Heart right ventricle (tissue), 16 donors: ENCODE measurements at places on chromosomes 7 and 10.

GRCh38 chr7:118389629-118390028 is 165.1 kb downstream of the ANKRD7 start:
- DNase-seq: no peak

GRCh38 chr7:158811461-158811860 is 17.8 kb downstream of the ESYT2 start:
- DNase-seq: no peak

DNA sequence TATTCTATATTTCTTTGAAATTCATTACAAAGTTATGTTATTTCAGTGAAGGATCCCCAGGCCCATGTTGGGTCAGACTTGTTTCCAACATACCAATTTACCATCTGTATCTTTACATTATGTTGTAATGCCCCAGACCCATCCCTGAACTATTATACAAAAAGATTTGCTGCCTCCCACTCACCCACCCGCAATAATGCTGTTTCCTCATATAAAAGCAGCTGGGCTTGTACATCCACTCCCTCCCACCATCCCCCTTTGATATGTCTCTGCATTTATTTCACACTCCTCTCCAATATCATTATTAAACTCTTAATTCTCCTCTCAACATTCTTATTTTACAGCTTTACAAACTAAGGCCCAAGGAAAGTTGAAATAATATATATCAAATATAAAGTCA is 153.7 kb downstream of the DOCK4 start:
- DNase-seq: no peak

GRCh38 chr7:27148756-27149641 is 1.4 kb upstream of the HOXA6 start:
- no peak for DNase-seq

- no peak for DNase-seq
Measured at GRCh38 chr7:127755521-127755920, 103.5 kb downstream of the SND1 start.

DNA sequence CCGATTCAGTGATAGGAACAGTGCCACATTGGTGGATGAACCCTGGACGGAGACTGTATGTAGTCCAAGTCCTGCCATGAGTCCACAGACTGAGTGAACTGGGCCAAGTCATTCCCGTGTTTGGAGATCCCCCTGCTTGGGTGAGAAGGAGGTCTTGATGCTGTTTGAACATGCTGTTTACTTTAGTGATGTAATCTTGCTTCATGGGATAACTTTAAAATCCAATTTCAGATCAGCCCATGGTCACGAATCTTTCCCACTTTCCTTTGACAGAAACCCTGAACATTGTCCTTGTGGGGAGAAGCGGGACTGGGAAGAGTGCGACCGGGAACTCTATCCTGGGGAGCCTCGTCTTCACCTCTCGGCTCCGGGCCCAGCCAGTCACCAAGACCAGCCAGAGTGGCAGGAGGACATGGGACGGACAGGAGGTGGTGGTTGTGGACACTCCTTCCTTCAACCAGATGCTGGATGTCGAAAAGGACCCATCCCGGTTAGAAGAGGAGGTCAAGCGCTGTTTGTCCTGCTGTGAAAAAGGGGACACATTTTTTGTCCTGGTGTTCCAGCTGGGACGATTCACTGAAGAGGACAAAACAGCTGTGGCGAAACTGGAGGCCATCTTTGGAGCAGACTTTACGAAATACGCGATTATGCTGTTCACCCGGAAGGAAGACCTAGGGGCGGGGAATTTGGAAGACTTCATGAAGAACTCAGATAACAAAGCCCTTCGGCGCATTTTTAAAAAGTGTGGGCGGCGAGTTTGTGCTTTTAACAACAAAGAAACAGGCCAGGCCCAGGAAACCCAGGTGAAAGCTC is 26.6 kb downstream of the GIMAP8 start:
- no peak for DNase-seq

DNA sequence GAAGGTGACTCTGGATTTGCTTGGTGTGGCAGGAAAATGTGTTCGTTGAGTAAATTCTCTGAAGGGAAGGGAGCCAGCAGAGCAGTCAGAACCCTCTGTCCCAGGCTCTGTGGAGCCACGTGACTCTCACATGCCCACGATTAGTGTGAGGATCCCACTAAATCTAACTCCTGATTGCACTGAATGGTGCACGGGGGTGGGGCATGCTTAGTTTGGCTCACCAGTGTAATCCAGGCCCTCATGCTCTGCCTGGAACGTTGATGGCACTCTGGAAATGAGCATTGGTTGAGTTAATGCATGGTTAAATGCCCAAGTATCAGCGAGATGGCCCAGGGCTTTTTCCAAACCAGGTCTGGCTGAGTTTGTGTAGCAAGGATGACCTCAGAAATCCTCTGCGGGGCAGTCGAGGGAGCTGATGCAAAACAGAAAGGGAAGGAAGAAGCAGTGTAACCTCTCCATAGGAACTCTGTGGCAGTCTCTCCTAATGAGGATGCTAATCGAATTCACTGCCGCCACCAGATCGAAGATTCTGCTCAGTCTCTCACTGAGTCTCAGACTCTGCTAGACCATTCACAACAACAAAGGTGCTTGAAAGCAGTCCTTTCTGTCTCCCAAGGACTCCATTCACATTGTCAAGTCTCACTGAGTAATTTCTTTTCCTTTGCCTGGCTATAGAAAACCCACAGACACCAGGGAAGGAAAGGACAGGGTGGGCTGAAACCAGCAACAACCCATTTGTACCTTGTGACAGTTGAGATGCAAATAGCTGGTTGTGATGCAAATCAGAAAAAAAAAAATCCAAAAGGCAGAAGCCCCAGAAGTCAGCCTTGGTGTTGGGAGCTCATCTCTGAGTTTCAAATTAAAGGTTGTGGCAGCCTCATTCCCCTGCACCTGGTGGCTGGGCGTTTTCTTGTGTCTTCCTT is 98.1 kb downstream of the C10orf105 start:
- DNase-seq: no peak

GRCh38 chr10:97738616-97739015 is 1.7 kb downstream of the ZFYVE27 start:
- no peak for DNase-seq

- DNase-seq: no peak
Measured at GRCh38 chr7:158561659-158562058, 26.0 kb downstream of the PTPRN2 start.

DNA sequence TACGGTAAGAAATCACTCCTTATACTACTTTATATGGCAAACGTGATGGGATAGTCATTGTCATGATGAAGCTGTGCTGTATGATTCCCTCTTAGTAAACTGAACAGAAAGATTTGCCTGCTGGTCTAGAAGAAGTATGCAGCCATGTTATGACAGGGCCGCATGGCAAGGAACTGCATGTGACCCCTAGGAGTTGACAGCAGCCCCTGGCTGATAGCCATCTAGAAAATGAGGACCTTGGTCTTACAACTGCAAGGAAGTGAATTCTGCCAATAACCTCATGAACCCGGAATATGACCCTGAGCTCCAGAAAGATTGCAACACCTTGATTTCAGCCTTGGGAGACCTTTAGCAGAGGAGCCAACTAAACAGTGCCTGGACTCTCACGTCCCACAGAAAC is 193.3 kb downstream of the SEMA3E start:
- DNase-seq: no peak

- DNase-seq: no peak
Measured at GRCh38 chr7:74231232-74231590, 21.4 kb downstream of the LAT2 start.

GRCh38 chr7:121244120-121244870 is 84.5 kb upstream of the WNT16 start:
- DNase-seq: no peak

DNA sequence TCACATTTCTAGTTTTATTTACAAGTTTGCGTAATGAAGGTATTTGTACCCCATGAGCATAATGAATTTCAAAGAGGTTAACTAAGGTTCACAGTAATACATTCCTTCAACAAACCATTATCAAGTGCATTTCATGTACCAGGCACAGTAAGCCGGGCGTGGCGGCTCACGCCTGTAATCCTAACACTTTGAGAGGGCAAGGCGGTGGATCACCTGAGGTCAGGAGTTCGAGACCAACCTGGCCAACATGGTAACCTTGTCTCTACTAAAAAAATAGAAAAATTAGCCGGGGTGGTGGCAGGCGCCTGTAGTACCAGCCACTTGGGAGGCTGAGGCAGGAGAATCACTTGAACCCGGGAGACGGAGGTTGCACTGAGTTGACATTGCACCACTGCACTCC is 4.3 kb upstream of the EIF3A start:
- no peak for DNase-seq

GRCh38 chr7:142827951-142828500 is 26.9 kb upstream of the EPHB6 start:
- no peak for DNase-seq

DNA sequence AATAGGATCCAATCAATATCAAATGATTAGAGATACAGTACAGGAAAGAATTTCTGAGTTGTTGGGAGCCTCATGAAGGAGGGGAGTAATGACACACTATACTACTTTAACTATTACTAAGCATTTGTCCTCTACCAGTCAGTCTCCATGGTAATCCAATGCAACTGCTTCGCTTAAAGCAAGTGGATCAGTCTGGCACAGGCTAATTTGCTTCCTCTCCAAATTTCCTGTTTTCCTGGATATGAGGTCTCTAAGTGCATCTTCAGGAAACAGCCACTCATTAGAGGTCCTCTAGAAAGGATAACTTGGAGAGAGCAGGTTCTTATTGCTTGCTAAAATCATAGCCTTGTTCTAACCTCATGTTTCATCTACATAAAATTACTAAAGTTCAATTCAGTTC is 8.4 kb upstream of the SEPTIN7 start:
- DNase-seq: no peak

- no peak for DNase-seq
Measured at GRCh38 chr7:95874541-95875265, 102.3 kb downstream of the DYNC1I1 start.

DNA sequence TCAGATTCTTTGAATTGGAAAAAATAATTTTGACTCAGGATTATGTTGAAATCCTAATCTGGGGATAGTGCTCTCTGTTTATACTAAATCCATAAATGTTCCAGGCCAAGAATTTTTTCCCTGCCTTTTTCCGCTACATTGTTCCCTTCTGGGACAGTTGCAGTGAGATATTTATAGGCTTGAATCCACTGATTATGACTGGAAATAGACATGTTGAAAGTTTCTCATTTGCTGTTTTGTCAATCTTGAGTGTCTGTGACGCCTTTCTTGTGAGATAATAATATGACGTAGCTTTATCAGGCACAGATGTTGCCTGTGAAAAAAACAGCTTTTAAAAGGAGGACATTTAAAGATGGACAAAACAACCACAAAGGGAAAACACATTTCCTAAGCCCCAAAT is 155.9 kb downstream of the ARID5B start:
- no peak for DNase-seq

DNA sequence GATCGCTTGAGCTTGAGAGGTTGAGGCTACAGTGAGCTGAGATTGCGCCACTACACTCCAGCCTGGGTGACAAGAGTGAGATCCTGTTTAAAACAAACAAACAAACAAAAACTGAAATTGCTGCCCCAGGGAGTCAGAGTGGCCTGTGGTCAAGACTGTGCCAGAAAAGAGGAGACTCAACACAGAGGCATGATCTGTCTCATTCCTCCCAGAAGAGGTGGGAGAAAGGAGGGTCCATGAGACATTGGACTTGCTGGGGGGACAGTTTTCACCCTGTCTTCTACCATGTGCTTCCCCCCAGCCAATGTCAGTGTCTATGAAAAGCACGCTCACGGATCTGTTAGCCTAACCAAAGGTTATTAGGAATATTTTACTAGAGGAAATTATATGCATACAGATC is 3.2 kb downstream of the ZNF853 start:
- no peak for DNase-seq

DNA sequence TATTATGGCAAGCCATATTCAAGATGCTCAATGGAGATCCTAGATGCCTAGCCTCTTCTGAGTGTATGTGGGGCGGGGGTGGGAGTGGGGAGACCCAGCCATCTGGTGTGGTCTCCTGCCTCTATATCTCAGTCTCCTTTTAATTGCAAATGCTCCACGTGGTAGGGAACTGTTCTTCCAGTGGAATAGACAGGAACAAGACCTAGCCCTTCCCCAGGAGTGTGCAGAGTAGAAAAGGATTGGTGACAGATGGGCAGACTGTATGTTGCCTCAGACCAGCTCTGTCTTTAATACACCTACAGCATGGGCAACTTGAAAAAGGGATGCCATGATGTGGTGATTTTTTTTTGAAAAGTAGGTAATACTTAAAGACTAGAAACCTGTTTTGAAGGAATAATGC is 12.6 kb downstream of the CYP3A5 start:
- DNase-seq: no peak

- no peak for DNase-seq
Measured at GRCh38 chr10:15445006-15445390, 73.9 kb upstream of the FAM171A1 start.

GRCh38 chr10:32889631-32890212 is 68.3 kb downstream of the ITGB1 start:
- DNase-seq: no peak

DNA sequence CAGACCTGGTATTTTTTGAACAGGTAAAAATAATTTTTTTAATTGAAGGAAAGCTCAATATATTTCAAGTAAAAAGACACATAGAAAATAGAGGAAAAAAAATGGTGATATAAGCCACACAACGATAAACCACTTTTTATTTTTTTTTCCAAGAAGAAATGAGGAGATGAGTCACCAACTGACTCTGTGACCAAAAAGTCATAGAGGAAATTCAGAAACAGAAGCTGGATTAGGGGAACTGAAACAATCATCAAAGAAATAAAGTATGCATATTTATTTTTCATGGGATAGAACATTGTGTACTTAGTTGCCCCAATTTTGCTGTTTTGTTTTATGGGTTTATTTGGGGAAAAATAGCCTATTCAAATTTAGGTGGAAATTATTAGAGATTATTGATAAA is 176.8 kb upstream of the AGR3 start:
- no peak for DNase-seq

- DNase-seq: no peak
Measured at GRCh38 chr7:70787286-70787685, 344.7 kb upstream of the GALNT17 start.

- peak; percentile 64 for DNase-seq
Measured at GRCh38 chr10:77821551-77821950, 105.0 kb downstream of the DLG5 start.

DNA sequence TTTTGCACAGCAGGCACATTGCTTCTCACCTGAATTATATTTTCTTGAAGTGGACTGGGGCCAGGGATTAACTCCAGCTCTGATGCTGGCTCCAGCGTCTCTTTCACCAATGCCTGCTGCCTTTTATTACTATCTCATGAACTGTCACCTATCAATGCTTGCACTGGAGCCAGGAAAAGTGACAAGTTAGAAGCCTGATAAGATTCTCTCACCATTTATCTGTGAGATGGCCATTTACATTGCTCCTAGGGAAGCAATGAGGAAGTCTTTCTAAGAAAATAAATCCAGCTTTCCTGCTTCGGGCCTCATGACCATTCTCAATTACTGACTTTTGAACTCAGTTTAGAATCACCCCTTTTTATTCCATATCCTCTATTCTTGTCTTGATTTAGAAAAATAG is 48.5 kb upstream of the LRRTM3 start:
- no peak for DNase-seq
